ENCODE measurements at places on chromosomes 3 and 15. TPM values are rescaled to one million over a fixed set of nuclear protein-coding genes. Genes with fewer than 3 reads are reported as not detected.

DNA sequence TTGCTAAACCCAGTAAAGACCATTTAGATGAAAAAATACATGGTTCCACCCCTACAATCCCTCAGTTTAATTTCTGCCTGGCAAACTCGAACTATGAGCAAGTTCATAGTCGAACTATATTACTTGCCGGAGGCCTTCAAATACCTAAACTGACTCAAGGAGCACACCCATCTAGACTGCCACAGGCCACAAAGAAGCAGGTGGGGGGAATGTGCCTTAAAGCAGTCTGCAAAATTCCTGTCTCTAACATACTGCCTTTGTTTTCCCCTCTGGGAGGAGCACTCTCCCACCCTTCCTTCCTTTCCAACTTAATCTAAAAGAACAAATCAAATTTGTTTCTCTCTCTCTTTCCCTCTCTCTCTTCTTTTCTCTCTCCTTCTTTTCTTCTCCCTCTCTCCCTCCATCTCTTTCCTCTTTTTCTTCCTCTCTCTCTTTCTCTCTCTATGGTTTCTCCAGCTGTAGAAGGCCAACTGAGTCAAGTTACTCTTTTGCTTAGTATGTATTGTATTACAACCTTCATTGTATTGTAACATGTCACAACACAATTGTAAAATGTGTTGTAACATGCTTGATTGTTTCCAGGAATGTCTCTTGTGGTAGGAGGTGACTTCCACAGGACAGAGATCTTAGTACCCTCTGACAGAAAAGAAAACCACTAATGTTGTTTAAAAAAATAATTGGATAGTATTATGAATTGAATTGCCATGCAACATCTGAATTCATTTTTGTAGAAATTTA is 496.3 kb downstream of the ROBO2 start:
- no peak for DNase-seq

AMIGO3 gene
- not detected for total RNA-seq

FBLN2 gene
- total RNA-seq, result 9.1 TPM

GRCh38 chr15:38547255-38547997 is 17.2 kb downstream of the RASGRP1 start:
- no peak for DNase-seq

DNA sequence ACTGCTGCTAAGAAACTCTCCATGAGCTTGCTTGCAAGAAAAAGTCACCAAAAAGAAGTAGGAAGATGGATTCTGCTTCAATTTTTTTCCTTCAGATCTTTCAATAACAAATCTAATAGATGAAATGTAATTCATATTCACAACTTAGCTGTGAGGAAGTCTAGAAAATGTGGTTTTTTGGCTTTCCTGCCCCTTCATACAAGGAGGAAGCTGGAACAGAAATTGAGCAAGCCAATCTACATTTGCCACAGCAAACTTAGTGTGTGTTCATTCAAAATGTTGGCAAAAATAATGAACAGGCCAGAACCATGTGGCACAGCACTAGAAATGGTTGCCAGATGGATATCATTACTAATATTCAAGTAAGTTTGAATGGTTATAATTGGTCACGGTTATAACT is 93.2 kb upstream of the NEDD4 start:
- DNase-seq, result no peak

GRCh38 chr3:154050216-154050615 is 71.0 kb upstream of the ARHGEF26 start:
- DNase-seq, result no peak

GRCh38 chr3:187746442-187747281 is 1.4 kb upstream of the BCL6 start:
- DNase-seq, result no peak

PLSCR2 gene
- total RNA-seq, result not detected
